ENCODE measurements at places on chromosomes 16 and 17.

DNA sequence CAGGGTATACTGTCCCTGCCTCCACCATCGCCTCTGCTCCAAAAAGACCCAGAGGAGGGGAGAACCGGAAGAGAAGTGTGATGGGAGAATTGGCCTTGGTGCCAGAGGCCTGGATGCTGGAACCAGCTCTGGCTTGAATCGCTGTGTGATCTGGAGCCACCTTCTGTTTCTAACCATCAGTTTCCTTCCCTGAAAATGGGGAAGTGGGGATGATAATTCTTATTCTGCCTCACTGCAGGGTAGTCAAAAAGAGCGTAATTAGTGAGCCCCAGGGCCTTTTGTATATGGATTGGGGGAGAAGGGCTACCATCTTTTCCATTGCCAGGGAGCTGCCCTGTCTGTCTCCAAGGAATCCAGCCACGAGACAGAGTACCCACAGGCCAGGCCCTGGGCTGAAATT is 52.2 kb downstream of the CCT6B start:
- DNase-seq, result no peak

DNA sequence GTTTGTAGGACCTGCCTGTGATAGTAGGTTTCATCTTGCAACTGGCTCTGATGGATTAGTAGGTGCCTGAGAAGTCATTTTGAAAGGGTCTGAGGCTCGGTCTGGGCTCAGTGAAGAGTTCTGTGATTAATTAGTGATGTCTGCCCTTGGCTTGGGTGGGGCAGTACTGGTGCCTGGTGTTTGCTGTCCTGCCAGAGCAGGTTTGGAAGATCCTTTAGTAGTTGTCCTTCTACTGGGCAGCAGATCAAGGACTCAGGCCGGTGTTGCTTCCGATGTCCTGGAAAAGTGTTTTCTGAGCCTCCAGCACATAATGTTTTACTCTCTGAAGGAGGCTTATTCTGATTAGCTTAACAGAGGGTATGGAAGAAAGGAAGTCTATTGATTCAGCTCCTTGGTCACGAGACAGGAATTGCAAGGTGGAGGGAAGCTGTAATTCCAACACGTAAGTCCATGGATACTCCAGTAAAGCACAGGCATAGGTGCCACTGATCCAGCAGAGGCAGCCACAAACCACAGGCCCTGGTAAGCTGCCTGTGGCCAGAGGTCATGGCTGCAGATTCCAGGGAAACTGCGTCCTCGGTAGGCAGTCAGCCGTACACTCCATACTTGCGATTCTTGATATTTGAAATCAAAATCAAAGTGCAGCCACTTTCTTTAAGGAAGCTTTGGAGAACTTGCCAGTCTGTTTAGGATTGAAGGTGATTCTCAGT is 18.7 kb downstream of the HLF start:
- no peak for DNase-seq

- DNase-seq, result no peak
Measured at GRCh38 chr17:29621751-29622194, 939 bp downstream of the CORO6 start.

- DNase-seq, result no peak
Measured at GRCh38 chr16:83807327-83807709, 460 bp upstream of the HSBP1 start.

DNA sequence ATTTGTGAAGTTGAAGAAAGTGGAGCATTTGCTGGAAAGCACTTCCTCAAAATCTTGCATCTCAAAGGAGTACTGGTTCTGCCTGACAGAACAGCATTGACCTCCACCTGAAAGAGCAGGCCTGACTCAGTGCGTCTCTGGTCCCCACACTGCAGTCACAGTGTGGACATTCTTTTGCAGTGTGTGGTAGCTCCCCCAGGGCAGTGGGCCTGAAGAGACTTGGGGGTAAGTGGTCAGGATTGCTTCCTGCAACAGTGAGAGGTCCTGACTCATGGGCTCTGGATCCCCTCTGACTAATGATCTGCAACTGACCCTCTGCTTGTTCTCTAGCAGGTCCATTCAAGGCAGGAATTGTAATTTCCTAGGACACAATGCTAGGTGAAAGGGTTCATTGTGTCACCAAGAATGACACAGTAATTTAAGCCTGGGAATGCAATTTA is 204.9 kb upstream of the KCNJ16 start:
- DNase-seq, result peak; percentile 50

DNA sequence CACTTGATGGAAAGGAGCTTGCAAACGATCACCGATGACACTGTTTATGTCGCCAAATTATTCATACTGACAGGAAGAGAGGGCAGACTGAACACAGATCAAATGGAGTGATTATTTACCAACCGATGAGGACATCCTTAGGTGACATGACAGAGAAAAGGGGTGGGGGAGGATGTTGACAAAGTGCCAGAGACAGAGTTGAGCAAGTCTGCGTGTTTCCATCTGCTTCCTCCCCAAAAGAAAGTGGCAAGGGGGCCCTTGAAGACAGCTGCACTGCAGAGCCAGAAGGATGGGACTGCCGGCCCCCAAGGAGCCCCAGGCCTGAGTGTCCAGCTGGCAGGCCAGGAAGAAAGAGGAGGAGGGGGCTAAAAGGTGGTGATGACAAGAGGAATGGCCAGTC is 191.0 kb upstream of the RPL38 start:
- no peak for DNase-seq

DNA sequence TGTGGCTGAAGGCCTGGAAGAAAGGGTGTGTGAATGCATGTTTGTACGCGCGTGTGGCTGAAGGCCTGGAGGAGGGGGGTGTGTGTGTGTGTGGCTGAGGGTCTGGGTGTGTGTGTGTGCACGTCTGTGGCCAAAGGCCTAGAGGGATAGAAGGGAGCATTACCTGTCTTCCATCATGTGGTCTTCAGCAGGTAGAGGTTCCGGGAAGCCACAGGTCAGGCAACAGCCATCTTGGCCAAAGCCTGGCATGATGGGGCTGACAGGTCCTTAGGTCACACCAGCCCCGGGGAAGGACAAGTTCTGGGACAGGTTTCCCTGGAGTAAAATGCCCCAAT is 5.2 kb downstream of the LITAFD start:
- DNase-seq, result no peak

- DNase-seq, result peak; percentile 77
Measured at GRCh38 chr17:16013943-16014407, 14.4 kb downstream of the TTC19 start.

- DNase-seq, result peak; percentile 74
Measured at GRCh38 chr17:77449908-77450741, 309.4 kb downstream of the SEC14L1 start.

DNA sequence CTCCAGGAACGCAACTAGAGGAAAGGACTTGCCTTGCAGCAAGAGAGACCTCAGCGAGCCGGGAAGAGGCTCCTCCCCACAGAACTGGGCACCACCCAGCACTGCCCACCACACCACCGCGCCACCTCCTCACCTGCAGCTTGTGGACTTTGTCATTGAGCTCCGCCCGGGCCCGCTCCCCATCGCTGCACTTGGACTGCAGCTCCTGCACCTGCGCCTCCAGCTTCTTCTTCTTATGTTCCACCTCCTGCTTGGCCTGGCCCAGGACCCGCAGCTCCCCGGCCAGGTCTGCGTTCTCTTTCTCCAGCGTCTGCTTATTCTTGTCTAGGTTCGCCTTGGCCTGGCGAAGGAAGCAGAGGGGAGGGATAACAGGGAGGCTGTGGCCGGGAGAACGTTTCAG is 76.7 kb downstream of the NDE1 start:
- no peak for DNase-seq

GRCh38 chr16:13060932-13061331 is 159.5 kb downstream of the SHISA9 start:
- no peak for DNase-seq

GRCh38 chr16:53952215-53953208 is 248.6 kb downstream of the FTO start:
- DNase-seq, result peak; percentile 59

DNA sequence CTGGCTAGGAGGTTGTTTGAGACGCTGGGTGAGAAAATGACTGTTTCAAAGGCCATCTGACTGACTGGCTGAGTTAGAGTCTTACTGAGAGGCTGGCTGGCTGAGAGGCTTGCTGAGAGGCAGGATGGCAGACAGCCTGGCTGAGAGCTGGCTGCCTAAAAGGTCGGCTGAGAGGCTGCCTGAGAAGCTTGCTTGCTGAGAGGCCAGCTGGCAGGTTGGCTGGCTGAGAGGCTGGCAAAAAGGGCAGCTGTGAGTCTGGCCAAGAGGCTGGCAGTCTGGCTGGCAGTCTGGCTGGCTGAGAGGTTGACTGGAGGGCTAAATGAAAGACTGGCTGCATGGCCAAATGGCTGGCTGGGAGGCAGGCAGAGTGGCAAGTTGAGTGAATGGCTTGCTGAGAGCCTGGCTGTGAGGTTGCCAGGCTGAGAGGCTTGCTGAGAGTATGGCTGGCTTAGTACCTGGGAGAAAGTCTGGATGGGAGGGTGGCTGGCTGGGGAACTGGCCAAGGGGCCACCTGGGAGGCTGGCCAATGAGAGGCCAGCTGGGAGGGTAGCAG is 35.3 kb upstream of the ACSM2B start:
- no peak for DNase-seq

GRCh38 chr16:65624229-65624628 is 502.4 kb upstream of the CDH11 start:
- DNase-seq, result no peak

- no peak for DNase-seq
Measured at GRCh38 chr17:10088444-10088843, 110.0 kb downstream of the GAS7 start.

DNA sequence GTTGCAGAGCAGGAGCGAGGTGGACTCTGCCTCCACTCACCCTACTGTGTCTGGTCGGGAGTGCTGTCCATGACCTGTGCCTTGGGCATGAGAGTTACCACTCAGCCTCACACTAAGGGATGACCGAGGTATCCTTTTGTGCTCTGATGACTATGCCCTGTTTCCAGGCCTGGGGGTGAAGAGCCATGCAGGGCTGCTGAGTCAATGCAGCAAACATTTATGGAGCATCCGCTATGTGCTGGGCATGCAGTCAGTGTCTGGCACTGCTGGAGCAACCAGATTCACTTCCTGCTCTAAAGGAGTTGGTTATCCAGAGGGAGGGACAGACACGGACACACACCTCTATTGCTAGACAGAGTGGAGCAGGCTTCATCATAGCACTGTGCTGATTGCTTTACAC is 7.6 kb upstream of the HNF1B start:
- DNase-seq, result peak; percentile 36

Data from amniotic epithelial cell (primary cell).